ENCODE measurements at places on chromosomes 2 and 18.
A peak's percentile ranks its signal among the peaks of the same experiment; 100 is the strongest.

DNA sequence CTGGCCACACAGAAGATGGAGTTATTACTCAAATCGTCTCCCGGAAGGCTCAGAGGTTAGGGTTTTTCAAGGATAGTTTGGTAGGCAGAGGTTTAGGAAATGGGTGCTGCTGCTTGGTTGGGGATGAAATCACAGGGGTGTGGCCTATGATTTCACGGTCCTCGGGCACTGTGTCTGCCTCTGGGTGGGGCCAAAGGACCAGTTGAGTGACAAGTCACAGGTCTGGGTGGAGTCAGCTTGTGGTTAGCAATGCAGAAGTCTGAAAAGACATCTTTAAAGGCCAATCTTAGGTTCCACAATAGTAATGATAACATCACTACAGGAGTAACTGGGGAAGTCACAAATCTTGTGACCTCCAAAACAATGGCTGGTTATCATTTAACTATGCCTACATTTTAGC is 387.8 kb downstream of the ZNF521 start:
- DNase-seq: no peak

DNA sequence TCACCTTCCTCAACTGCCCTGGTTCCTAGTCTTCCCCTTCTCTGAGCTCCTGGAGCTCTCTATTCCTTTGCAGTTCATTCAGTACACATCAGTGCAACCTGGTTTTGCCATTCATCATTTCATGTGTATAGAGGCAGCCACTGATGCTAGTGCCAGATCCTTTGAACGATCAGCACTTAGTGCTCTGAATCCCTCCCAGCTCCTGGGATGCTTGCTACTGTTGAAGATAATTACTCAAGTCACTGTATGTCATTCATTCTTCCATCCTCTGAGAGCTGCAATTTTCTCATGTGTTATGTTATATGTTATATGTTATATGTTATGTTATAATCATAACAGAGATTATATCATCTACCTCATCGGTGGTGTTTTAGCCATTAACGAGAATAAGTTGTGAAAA is 98.5 kb upstream of the UXS1 start:
- no peak for DNase-seq

DNA sequence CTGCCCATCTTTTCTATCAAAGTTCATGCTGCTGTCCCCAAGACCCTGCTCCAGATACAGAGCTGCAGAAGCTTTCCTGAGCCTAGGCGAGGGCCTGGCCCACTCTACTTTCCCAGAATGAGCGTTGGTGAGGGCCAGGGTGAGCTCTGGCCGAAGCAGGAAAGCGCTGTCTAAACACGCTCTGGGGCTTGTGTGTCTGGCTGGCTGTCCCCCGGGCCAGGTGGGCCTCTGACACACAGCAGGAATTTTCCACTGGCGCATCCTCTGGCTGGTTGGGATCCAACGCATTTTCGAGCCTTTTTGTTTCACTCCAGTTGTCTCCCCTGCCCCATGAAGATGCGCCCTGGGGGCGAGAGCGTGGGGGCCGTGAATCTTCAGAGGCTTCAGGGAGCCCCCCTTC is 17.8 kb upstream of the KCNK3 start:
- DNase-seq: no peak

GRCh38 chr2:237306083-237306786 is 107.7 kb downstream of the COL6A3 start:
- peak; percentile 93 for DNase-seq

DNA sequence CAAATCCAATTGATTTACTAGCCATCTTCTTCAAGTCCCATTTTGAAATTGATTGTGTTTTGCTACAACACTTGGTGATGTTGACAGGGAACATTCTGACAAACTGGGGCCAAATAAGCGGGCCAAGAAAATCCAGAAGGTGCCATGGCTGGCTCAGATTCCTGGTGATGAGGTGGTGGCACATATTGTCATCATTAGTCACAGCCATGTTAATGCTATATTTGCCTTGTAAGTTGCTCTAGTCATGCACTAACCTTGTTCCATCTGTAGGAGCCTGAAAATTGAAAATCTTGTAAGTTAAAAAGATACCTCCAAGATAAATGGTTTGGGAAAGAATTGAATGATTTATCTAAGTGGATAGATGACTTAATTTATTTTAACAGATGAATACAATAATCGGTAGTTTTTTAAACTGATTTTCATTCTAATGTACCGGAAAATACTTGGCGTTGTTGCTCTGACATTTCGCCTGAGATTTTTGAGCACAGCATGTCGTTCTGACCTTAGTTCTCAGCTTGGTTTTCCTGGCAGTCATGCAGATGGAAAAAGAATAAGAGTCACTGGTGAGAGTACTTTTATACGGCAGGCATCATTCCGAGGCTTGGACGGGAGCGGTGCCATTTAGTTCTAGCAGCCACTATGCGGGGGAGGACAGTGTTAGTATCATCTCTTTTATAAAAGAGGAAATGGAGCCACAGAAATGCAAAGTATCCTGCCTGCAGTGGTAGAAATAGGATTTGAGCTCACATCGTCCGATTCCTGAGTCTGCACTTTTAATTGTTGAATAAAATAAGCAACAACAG is 133.9 kb downstream of the ZNF532 start:
- DNase-seq: peak; percentile 85

GRCh38 chr2:102442967-102443828 is 20.2 kb downstream of the IL18RAP start:
- DNase-seq: peak; percentile 76

DNA sequence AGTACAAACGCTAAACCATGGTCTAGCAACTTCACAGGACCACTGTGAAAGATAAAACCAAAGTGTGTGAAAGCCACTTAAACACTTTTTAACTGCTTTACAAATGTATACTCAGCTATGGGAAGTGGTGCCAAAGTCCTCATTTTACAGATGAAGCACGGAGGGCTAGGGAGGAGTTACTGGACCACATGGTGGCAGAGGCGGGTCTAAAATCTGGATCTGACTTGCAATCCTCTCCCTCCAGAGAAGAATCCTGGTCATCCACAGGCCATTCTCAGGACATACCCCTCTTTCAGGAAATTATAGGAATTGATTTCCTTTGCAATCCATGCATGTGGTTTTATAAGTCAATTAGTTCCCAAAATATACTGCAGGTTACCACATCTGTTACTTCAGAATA is 84.6 kb upstream of the GYPC start:
- peak; percentile 1 for DNase-seq

DNA sequence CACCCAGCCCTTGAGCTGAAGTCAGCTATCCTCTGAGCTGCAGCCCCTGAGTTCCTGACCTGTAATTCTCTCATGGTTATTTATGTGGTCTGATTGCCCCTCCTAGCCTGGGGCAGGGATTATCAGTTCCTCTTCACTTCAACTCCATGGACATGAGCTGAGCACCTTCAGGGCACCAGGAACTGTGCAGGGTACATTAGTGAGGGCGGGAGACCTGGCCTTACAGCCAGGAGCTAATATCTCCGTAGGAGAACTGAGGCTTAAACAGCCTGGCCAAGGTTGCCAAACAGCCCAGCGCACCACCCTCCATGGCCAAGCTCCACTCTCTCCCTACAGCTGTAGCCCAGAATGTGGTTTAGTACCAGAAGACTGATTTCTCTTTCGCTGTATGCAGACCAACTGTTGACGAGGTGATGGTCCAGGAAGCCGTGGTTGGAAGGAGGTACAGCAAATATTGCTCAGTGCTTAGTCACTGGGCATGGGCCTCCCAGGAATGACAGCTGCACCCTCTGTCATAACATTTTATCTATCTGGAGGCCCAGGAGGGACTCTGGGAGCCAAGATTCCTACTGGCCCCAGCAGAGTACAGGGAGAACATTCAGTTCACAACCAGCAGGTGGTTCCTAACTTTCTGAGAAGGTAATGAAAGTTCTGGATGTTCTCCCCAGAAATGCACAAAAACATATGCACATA is 228.7 kb upstream of the SIX2 start:
- DNase-seq: peak; percentile 98

DNA sequence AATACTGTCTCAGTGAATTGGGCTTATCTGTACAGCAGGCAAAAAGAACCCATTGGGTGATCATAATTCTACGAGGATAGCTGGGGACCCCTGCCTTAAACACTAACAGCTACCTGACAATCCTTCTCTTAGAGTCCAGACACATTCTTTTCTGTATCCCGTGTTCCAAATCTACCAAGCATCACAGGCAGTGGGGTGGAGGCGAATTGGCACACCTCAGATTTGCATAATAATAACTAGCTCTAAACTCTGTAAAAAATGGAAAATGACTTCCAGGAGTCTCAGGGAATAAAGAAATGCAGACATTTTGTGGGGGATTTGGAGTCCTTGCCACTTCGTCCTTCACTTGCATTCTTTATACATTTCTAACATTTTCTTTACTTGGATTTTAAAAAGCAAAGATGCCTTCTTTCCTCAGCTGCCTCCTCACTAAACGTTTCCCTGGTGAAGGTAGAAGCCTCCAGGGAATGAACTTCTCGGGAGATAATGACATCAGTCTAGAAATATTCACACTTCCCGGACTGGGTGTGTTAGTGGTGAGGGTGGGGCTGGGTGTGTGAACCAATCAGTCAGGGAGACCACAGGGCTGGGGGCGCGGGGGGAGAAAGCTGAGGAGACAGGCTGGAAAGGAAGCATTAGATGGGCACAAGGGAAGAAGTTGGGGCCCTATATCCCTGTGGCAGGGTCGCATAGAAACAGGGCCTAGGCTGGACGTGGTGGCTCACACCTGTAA is 59.1 kb upstream of the BOD1L2 start:
- no peak for DNase-seq

- peak; percentile 97 for DNase-seq
Observed at GRCh38 chr2:189613077-189613636, 32.6 kb upstream of the SLC40A1 start.

DNA sequence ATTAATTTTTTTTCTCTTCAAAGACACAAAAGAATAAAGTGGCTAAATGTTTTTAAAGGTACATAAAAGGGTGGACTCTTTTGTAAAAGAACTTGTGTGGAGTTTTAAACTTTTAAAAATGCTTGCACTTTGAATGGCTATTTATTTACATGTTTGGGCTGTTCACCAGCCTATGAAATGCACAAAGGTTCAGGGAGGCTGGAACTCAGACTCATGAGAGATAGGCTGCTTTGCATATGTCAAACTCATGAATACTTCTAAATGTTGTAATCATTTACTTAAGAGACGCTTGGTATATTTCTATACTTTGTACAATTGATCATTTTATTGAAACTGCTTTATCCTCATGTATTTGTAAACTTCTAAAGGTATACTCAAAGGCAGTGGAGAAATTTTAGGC is 79.9 kb downstream of the ZEB2 start:
- no peak for DNase-seq

- no peak for DNase-seq
Observed at GRCh38 chr18:24064391-24065100, 50.0 kb downstream of the TTC39C start.

DNA sequence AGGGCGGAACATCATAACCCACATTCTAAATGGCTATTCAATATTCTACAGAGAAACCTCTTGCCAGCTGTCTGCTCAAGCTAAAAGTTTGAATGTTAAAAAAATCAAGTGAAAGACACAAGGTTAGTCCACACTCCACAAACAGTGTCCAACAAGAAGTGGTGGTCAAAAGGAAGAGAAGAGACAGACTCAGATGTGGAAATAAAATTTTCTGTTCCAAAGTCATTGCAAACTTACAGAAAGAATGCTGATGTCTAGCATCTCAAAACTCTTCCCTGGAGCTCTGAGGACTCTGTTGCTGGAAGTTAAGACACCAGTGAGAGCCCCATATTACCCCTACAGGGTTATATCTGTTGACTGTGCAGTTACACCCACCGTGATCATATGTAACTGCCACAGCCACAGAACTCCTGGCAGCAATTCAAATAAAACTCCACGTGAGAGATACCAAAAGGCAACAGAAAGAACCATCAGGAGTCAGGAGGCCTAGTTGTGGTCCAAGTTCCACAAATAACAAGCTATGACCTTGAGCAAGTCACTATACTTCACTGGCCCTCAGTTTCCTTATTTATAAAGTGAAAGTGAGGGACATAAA is 60.9 kb downstream of the AAK1 start:
- peak; percentile 77 for DNase-seq

GRCh38 chr2:217392930-217393584 is 533.2 kb upstream of the TNP1 start:
- DNase-seq: no peak

DNA sequence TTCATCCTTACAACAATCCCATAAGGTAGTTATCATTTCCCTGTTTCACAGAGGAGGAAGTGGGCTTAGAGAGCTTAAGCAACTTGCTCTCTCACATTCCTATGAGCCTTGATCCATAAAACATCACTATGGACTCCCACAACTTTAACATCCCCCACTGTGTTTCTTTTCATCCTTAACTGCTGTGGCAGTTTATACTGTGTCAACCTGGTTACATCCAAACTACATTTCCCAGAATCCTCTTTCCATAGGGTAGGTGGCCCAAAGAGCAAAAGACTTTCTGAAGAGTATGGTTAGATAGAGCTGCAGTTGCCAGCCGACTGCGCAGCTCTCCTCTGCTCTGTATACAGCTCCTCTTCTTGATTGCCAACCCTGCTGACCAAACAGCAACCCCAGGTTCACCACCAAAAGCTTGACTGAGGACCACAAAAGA is 22.5 kb downstream of the MAP3K2 start:
- peak; percentile 13 for DNase-seq

DNA sequence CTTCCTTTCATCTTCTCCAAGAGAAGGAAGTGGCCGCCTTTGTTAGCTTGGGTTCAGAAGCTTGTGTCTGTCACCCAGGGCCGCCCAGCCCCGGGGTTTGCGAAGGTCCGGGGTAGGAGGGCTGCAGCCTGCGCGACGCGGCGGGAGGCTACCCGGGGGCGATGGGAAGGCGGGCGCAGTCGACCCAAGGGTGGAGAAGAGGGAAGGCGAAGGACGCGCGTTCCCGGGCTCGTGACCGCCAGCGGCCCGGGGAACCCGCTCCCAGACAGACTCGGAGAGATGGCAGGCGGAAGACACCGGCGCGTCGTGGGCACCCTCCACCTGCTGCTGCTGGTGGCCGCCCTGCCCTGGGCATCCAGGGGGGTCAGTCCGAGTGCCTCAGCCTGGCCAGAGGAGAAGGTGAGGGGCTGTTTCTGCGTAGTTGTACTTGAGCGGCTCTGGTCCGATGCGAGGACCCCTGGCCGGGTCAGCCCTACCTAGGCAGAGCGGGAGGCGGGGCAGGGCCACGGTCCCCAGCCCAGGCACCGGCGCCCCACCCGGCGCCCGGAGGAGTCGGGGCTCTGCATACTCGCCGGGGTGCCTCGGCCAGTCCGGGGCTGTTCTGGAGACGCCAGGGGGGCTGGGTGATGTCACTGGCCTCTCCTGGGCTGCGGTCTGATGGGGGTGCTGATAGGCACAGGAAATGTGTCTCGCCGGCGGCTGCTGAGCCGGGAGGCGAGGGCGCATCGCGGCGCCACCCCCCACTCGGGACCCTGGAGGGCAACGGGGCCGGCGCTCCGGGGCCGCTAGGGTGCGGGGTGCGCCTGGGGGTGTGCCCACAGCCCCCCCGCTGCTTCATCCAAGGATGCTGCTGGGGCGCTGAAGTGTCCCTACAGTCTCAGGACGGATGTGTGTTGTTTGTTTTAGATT is at the start of gene QPCT:
TSS of gene QPCT (plus strand) at position 178 of the 909 bp plus-strand sequence. CDS start at position 280, 102 bp downstream.
- DNase-seq: peak; percentile 66

- DNase-seq: peak; percentile 77
Observed at GRCh38 chr2:174603280-174603679, 5.7 kb upstream of the WIPF1 start.

Measured in choroid plexus epithelial cell (primary cell).